ENCODE measurements at places on chromosomes 1 and 21. TPM values are rescaled to one million over a fixed set of nuclear protein-coding genes. Genes with fewer than 3 reads are reported as not detected.

Gene AGT
- not detected for total RNA-seq

Gene ZNF326
- 49.2 TPM for total RNA-seq

- no peak for DNase-seq
Measured at GRCh38 chr21:15022608-15023261, 42.1 kb downstream of the NRIP1 start.

- no peak for DNase-seq
Measured at GRCh38 chr1:99557546-99558202, 88.2 kb upstream of the PALMD start.

- peak; percentile 68 for DNase-seq
Measured at GRCh38 chr1:23611601-23612327, 52.5 kb upstream of the ID3 start.

GRCh38 chr1:42646056-42646455, 12.2 kb upstream of the PPIH start:
- DNase-seq: no peak

Gene UBASH3A
- total RNA-seq: 5.0 TPM

DNA sequence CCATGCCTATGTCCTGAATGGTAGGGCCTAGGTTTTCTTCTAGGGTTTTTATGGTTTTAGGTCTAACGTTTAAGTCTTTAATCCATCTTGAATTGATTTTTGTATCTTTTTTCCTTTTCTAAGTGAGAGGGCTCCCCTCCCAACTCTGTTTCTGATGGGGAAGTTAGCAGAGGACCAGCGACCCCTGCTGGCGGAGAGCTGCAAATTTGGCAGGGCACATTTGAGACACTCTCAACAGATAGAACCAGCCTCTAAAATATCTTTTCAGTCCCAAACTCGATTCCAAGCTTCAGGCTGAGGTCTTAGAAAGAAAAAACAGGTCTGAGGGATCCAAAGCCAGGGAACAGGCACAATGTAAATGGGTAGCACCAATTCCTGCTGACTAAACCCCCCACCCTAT, 32.5 kb downstream of the LRRC3 start:
- peak; percentile 48 for DNase-seq

DNA sequence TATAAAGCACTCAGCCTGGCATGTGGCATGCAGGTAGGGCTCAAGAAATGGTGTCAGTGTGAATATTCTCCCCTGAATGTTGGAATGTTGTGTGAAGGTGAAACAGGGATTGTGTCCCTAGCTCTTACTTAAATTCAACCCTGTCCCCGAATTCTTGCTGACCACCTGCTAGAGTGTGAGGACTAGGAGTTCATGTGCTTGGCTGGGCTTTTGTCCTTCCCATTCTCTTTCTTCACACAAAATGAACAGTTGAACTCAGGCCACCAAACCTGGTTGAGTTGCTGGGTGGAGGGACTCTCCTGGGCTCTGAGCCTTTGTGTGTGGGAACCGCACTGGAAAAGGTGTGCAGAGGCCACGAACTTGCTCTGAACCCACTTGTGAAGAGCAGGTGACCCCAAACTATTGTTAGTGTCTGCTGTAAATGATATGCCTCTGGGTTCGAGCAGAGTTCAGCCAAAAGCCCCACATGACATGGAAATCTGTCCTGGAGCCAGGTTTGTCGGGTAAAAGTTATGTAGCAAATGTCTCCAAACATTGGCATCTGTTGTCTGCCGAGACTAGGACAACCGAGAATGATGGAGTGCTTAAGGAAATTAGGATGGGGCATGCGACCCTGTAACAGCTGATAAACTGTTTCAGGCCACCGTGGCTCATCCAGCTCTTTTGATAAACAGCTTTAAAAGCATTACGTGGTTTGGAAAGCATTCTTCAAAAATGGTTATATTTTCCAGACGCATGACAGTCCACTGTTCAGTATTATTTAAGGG, 144.2 kb downstream of the DHRS3 start:
- DNase-seq: no peak
